Natural killer cell treated with Interleukin-12 subunit alpha and Interleukin-12 subunit beta and Interleukin-15 and Interleukin-18, amount 100 ng/mL, for 72 hours (primary cell): ENCODE measurements at places on chromosomes 1 and 21. TPM values are rescaled to one million over a fixed set of nuclear protein-coding genes. Genes with fewer than 3 reads are reported as not detected.

- no peak for DNase-seq
Observed at GRCh38 chr1:145751491-145752037, 32.3 kb downstream of the CD160 start.

DNA sequence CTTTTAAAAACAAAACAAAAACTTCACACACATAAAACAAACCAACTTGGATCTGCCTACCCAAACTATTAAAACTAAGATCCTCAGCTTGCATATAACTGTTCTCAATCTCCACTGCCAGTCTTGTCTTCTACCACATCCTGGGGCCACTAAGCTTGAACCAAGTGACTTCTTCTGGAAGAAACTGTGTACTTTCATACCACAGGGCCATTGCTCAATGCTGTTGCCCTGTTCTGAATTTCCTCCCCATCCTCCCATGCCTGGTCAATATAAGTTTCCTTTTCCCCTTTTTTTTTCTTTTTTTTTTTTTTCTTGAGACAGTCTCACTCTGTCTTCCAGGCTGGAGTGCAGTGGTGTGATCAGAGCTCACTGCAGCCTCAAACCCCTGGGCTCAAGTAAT lies 109.9 kb downstream of the KIAA0319L start:
- no peak for DNase-seq

Gene PDE9A
- 1.4 TPM for total RNA-seq

GRCh38 chr1:99017655-99018054 lies 13.0 kb upstream of the PLPPR5 start:
- no peak for DNase-seq

DNA sequence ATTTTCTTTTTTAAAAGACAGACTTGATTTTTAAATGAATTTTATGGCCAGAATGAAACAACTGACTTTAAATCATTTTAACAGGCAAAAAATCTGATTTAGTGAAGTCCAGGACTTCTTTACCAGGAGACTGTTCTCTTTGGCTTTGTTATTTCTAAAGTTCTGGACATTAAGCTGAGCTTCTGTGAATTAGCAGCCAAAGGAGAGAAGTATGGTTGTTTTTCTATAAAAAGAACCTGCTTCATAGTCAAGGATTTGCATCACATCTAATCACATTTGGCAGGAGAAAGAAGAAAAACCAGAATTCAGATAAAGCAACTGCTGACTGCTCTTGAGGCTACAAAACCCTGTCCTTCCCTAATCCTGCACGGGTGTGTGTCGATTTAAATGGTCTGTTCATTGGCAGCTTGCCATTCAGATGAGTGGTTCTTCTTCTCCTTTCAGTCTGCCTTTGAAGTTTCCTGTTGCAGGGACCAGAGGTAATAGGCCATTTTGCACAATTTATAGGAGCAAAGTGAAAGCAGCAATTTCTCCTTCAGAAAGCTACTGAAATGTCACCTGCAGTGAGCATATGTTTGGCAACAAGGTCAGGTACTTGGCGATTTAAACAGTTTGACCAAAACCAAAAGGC lies 215.4 kb downstream of the OLFM3 start:
- DNase-seq, result no peak

- DNase-seq, result no peak
Observed at GRCh38 chr1:212973899-212974298, 23.6 kb downstream of the VASH2 start.
